ENCODE measurements at places on chromosomes 3 and 15.
A peak's percentile ranks its signal among the peaks of the same experiment; 100 is the strongest.

- no peak for DNase-seq
These were observed 14.3 kb downstream of the GRM2 start for GRCh38 chr3:51721062-51721745.

GRCh38 chr15:48868536-48868935 lies 9.4 kb upstream of the EID1 start:
- DNase-seq, result no peak

DNA sequence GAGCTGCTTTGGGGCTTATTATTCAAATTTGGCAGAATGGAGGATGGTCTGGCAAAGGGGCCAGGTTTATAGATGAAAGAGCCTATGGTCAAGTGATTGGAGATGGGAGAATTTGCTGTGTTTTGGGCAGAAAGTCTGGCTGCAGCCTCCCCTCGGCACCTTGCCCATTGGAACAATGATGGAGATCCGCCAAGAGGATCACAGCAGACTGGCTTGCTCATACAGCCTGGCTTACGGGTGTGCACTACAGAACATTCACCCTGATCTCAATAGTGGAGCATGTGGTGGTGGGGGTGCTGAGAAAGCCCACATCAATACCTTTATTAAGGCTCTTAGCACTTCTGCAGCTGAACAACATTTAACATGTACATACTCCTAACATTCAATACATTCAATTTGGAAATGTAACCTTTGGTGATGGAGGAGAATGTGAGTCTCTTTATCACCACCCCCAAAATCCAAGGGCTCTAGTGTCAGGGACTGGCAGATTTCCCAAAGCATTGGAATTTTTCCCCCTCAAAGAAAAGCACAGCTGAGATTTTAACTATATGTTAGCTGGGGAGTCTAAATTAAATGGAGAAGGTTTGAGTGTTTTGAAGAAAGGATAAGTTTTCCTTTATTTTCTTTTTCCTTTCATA lies 118.4 kb upstream of the TMC3 start:
- DNase-seq, result no peak

DNA sequence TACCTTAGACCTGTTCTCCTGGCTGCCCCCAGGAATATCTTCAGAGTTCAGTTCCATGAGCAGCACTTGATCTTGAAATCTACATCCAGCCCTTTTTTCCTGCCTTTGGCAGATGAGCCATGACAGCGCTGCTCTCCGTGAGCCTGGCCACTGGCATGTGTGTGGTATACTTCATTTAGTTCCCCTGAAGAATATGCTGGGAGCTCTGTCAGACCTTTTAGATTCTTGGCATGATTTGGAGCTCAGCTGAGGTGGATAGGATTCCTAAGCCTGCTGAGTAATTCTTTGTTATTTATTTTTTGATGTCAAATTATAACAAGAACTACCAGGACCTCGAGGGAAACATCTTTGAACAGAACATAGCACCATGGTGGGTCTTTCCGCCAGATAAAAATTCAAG lies 121.7 kb downstream of the EDEM1 start:
- DNase-seq, result no peak

- no peak for DNase-seq
These were observed 97.4 kb downstream of the ST6GAL1 start for GRCh38 chr3:187027531-187028278.

- DNase-seq, result no peak
These were observed 30.7 kb downstream of the ATP13A5 start for GRCh38 chr3:193347521-193348501.

DNA sequence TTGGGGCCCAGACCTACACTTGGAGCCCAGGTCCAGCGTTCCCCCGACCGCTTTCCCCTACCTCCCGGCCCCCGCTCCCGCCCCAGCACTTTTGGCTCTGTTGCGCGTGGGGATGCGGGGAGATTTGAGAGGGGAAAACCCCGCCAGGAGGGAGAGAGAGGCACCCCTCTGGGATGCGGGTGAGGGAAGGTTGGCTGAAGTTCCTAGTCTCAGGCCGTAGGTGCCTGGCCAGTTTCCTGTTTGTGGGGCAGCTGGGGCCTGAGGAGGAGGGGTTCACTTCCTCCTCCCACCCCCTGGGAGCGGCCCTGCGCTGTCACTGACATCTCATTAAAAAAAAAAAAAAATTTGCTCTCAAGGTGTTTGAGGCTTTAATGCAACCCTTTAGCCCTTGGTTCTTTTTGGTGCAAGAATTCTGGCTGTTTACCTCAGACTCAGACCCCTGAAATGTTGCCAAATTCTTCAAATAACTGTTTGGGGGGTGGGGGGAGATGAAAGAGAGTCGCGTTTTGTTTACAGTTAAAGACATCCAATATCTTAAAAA lies 2.6 kb downstream of the FAM43A start:
- peak; percentile 64 for DNase-seq

GRCh38 chr3:113129168-113129567 lies 82.2 kb upstream of the BOC start:
- no peak for DNase-seq

DNA sequence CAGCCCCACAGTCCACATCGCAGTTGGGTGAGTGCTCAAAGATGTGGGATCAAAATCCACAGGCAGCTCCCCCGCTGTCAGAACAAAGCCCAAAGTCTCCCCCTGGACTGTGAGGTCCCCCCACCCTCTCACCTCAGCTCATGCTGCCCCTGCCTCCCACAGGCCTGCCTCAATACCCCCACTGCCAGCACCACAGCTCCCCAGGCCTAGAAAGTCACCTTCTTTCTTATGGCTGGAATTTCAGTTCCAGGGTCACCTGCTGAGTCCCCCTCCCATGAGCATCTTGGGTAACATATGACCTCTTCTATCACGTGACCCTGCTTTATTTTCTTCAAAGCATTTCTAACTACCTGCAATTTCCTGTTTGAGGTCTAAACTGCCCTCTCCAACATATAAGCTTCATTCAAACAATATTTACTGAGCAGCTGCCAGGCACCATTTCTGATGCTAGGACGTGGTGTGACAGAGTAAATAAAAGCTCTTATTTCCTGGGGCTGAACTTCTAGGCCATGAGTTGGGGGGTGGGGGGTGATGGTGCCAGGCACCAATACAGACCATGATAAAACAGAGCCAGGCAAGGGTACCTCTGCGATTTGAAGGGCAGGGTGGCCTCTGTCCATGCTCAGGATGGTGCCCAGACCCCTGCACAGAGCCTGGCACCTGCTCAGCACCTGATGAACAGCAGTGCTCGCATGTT lies 2.4 kb upstream of the TMEM89 start:
- DNase-seq, result no peak

DNA sequence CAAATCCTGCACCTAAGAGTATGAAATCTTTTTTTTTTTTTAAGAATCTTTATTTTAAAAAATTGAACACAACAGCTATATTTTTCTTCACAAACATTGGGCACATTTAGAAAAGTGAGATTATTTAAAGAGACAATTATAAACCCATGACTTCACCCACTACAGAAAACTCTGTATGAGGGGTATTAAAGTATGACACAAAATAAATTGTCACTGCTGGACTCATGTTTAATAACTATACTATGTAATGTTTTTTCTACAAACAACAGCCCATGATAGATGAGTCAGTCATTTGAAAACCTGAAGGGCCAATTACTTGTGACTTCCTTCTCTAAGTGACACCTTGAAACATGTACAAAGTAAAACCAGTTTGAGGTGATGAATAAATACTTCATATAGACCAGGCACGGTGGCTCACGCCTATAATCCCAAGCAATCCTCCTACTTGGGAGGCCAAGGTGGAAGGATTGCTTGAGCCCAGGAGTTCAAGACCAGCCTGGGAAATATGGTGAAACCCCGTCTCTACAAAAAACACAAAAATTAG lies 36.0 kb downstream of the AQR start:
- no peak for DNase-seq

DNA sequence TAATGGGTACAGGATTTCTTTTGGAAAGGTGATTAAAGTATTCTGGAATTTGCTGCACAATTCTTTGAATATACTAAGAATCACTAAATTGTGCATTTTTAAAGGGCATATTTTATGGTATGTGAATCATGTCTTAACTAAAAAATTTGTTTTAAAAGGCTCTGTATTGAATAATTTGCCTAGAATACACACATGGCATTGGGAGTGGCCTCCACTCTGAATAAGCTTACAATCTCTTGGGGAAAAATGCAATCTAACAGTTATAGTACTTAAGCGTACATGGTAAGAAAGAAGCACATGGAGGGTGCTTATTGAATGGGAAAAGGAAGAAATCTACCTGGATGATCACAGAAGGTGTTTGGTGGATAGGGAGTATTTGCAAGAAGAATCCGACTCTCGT lies 385.1 kb downstream of the LPP start:
- DNase-seq, result no peak

DNA sequence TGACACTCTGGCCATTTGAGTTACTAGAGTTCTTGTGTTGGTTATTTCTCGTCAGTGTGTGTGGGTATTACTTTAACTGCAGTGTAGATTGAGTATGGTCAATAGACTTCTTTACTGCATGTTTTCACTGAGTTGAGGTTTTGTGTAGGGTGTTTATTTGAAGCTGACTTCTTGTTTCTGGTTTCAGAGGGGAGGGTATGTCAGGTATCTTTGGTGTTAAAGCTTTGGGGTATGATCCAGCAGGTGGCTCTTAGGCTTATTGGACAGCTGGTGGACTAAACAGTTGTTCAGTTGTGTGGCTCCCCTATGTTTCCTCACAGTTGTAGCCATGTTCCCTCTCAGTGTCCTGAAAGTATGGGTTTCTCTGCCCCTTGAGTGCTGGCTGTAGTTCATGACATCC lies 72.0 kb downstream of the AKAP13 start:
- no peak for DNase-seq

GRCh38 chr3:70989174-70989573 lies 594.4 kb downstream of the FOXP1 start:
- DNase-seq, result no peak

DNA sequence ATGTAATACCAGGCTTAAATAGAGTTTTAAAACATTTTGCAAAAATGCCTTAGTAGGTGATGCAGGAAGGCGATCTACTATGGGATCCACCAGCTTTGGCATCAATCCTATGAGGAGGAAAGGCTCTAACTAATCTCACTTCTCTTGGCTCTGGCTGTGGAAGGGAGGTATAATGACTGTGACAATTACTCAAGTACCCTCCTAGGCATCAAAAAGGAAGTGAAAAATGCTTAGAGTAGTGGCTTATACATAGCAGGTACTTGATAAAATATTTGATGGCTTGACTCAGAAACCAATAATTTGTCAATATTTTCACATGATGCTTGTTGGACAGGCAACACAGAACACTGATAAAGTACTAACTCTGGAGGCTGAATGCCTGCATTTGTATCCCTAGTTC lies 34.1 kb upstream of the SERPINI2 start:
- no peak for DNase-seq

DNA sequence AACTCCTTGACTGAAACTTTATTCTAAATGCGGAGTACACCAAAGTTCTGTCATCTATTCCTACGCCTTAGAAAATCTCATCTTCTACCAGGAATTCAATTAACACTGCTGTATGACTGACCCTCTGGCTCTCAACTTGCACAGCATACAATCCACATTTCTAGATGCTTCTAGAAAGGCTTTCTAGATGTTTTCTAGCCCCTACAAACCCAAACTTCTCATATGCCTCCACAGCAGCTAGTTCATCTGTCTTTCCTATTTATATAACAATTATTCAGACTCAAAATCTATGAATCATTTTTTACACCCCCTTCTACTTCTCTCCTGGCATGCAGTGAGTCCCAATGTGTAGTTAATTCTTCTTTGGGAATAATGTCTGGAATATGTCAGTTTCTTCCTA lies 13.2 kb downstream of the INO80 start:
- DNase-seq, result no peak

- no peak for DNase-seq
These were observed 51.1 kb downstream of the NEDD4 start for GRCh38 chr15:55942332-55942731.

DNA sequence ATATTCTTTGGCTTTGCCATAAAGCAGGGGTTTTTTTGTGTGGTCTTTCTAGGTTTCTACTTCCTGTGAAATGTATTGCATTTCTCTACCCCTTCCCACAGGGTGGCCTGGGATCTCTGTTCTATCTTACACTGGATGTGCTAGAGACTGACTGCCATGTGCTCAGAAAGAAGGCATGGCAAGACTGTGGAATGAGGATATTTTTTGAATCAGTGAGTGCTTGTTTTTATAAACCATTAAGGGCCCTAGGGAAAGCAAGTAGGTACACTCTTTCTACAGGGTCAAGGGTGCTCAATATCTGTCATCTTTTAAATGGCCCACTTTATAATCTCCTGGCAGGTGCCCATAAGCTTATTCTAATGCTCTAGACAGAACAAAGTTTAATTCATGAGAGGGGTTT lies 730 bp downstream of the FETUB start:
- no peak for DNase-seq

DNA sequence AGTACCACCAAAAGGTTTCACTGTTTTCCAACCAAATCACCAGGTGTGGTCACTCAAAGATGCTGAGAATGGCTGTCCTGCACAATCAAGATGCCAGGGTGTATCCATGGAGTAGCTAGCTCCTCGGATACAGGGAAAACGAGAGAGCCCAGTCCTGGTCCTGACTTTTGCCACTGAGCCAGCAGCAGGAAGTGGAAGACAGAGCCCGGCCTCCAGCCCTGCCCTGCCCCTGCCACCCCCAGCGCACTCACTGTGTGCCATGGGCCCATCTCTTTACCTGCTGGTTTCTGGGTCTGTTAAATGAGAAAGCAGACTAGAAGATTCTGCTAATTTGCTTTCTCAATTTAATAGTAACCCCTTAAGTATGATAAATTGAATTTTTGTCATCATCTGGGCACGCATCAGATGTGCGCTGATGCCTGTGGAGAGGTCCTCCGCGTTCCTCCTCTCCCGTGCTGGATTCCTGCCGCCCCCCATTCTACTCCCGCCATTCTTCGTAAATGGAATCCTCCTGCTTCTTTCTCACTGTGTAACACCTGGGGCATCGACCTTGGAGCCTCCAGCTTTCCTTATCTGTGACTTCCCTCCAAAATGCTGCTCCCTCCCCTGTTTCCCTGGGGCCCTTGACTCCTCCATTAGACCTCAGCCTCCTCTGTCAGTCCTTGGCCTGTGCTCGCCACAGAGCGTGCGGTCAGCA lies 18.0 kb downstream of the TNFAIP8L3 start:
- no peak for DNase-seq

DNA sequence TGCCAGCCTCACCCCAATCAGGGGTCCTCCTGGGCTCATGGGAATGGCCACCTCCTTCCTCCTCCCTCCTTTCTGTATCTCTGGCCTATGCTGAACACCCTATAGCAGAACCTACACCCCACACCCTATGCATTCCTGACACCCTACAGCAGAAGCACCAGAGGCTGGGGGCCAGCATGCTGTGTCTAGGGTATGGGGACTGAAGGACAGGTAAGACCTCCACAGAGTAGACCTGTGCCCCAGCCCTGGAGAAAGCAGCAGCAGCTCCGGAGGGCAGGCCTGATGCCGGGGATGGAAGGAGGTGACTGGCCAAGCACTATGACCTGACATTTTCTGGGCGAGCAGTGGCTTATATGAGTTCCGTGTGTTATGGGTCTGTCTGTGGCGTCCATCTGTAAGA lies 66.9 kb downstream of the TLE3 start:
- no peak for DNase-seq

DNA sequence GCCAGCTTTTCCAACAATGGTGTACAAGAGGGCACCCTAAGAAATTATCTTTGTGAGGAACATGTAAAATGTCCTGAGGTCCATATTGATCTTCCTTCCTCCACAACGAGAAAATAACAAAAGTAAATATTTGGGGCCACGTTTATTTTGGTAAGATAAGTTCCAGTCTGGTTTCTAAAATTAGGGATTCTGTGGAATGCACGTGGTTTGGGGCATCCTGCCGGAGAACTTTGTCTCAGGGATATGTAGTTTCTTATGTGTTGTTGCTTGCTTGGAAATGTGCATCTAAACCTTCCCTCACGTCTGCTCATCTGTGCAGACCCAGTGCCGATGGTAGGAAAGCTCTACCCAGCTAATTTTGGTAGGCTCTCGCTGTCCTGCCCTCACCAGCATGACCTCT lies 62.8 kb downstream of the CTDSPL start:
- DNase-seq, result no peak

GRCh38 chr3:11513817-11514135 lies 129.9 kb downstream of the VGLL4 start:
- DNase-seq, result no peak

Measured in left ventricle myocardium superior (tissue), 1 donor.